ENCODE measurements at places on chromosomes 16 and 17. TPM values are rescaled to one million over a fixed set of nuclear protein-coding genes. Genes with fewer than 3 reads are reported as not detected.
A peak's percentile ranks its signal among the peaks of the same experiment; 100 is the strongest.

- no peak for DNase-seq
These were observed 57.4 kb upstream of the ERN1 start for GRCh38 chr17:64187093-64187895.

GRCh38 chr17:57631871-57632270 is 113.2 kb downstream of the CCDC182 start:
- no peak for DNase-seq

DNA sequence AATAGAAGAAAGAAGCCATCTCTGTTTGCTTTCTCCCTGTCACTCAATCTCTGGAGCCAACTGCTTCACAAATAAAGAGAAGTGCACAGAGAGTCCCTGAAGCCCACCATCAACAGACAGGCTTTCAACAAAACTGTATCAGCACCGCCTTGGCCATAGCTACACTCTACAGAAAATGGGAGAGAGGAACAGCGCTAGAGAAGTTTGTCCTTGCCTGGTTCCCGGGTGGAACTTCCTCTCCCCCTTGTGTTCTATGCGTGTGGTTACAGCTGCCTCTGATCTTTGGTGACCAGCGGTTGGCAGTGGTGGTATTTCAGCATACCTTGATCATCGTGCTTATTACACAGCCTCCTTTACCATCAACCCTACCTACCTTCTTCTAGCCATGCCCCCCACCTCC is 91.4 kb upstream of the CCL2 start:
- DNase-seq: no peak

DNA sequence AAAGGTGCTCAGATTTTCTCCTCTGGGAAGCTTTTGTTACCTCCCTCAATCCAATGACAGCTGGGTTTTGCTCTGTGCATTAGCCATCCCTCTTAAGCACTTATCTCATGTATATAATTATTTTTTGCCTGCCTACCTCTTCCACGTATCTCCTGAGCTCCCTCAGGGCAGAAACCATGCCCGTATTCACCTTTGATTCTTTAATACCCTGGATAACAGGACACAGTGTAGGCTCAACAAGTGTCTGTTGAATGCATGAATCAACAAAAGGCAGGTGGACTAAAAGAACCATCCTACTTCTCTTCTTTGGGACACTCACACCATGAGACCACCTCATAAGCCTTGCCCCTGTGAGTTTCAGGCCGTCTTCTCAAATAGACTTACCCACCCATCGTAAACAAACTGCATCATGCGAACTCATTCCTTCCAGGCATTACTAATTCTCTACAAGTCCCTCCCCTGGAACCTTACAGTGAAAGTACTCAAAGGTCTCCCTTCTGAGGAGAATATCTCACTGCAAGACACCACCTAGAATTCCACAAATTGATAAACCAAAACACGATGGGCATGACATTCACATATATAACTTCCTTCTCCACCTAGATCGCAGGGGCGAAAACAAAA is 3.2 kb downstream of the ARHGAP17 start:
- DNase-seq: no peak

DNA sequence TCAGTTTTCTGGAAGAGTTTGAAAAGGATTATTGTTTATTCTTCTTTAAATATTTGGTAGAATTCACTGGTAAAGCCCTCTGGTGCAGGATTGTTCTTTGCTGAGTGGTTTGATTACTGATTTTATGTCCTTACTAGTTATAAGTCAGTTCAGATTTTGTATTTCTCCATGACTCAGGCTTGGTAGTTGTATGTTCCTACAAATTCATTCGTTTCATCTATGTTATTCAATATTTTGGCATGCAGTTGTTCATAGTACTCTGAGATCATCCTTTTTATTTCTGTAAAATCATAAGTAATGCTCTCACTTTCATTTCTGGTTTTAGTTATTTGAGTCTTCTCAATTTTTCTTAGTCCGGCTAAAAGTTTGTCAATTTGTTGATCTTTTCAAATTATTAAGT is 58.1 kb upstream of the CRYM start:
- no peak for DNase-seq

- DNase-seq: no peak
These were observed 72.1 kb upstream of the HNF1B start for GRCh38 chr17:37816950-37817349.

- DNase-seq: no peak
These were observed 49.6 kb downstream of the C16orf95 start for GRCh38 chr16:87267566-87267965.

GRCh38 chr16:78926723-78927210 is 673.8 kb downstream of the MAF start:
- no peak for DNase-seq

DNA sequence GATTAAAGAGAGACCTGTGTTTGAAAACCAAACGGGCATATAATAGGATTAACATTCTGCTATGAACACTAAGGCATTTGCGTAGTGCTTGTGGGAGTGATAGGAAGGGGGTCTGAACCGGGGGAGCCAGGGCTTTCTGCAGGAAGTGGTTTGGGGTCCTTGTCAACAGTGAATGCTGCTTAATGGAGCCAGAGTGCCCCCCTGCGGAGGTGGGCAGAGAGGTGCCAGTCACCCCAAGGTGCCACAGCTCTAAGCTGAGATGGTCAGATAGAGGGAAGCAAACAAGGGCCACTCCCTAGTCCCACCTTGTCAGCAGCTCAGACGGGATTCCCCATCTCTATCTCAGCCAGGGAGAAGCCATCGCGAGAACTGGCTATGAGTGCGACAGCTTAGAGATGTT is 17.7 kb downstream of the NAA60 start:
- DNase-seq: no peak

DNA sequence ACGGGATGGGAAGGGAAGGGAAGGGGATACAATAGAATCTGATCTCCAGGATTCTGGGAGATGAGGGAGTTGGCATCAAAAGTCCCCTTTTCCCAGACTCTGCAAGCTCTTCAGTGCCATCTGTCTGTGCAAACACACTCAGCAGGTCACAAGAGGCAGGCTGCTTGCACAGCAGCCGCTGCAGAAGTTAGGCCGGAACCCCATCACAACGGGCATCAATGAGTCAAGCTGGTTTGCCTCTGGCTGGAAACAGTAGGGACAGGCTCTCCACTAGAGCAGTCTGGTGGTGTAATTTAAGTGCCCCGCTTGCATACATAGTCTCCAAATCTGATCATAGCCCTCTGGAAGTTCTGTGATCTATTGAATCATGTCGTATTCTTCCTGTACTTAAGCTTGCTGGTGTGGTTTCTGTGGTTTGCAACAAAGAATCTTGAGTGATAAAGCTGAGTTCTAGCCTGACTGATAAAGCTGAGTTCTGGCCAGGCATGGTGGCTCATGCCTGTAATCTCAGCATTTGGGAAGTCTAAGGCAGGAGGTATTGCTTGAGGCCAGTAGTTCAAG is 33.7 kb upstream of the KDM8 start:
- peak; percentile 67 for DNase-seq

DNA sequence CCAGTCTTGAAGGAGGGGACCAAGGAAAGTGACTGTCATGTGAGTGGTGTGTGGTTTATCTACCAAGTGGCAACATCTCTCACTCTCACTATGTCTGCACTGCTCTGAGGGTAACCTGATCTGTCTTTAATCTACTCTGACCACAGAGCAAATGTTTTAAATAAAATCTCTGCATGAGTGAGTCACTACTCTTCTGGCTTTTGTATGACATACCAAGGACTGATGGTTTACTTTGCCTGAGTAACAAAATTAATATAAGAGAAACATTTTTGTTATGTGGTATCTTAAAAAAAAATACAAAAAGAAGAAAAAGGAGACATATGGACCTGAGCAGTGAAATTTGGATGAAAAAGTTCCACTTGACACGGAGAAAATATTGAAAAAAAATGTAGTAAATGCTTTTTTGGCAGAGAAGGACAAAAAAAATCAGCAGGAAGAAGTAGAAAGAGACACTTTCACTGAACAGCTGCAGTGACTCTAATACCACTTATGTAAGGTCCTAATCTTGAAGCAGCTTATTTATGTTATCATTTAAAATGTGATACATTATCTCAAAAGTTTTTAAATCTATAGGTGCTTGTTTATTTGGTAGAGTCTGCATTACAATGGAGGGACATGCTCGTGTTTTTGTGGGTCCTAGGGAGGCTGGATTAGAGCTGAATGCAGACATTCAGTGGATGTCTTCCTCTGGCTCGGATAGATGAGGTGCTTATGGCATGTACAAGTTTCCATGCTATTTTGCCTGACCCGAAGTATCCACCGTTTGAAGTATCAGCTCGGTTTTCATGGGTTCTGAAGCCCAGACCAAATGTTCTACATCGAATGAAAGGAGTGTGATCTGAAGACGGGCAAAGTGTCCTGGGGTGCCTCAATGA is 240.7 kb downstream of the MAP2K6 start:
- DNase-seq: no peak

GRCh38 chr16:69812688-69813014 is 50.5 kb downstream of the WWP2 start:
- DNase-seq: no peak

The OGFOD3 gene
- total RNA-seq: 29.1 TPM

The DUXB gene
- not detected for total RNA-seq

The CACNA1H gene
- 0.09 TPM for total RNA-seq

The CCL18 gene
- not detected for total RNA-seq

The PPY gene
- total RNA-seq: not detected

The GRAP gene
- 10.9 TPM for total RNA-seq

All from activated T-helper 2 cell treated with anti-CD3 and anti-CD28 coated beads, Interferon-gamma antibody, Interleukin-2, Interleukin-4, amounts not matched to agents 10 μg/mL and 5 μg/mL and 100 μg/mL, durations not matched to agents 14 hours and 24 hours and 36 hours (primary cell).